ENCODE measurements at places on chromosomes 1 and 21.

GRCh38 chr21:17250778-17251241 lies 262.0 kb upstream of the CXADR start:
- DNase-seq: no peak

DNA sequence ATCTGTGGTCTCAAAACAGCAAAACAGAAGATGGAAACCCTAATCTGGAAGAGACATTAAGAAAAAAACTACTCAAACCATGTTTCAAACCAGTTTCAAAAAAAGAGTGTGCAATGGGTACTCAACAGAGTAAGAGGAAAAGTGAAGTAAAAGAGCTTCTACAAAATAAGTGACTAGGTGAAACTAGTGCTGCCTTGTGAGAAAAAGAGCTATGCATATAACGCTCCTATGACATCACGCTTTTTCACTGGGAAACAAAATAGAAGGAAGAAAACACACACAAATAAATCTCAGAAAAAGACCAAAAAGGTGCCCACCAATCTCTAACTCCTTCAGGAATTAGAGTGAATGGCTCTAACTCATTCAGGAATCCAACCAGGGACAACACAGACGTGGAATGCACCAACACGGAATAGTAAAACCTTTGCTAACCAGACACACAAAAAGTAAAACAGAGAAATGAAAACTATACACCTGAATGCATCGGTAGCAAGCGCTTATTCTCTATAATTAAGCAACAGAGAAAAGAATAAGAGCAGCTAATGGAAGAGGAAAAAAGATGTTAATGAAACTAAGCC lies 1.3 kb downstream of the FOXJ3 start:
- DNase-seq: peak; percentile 21

- peak; percentile 85 for DNase-seq
These were observed 125.1 kb upstream of the IPO9 start for GRCh38 chr1:201703621-201704438.

DNA sequence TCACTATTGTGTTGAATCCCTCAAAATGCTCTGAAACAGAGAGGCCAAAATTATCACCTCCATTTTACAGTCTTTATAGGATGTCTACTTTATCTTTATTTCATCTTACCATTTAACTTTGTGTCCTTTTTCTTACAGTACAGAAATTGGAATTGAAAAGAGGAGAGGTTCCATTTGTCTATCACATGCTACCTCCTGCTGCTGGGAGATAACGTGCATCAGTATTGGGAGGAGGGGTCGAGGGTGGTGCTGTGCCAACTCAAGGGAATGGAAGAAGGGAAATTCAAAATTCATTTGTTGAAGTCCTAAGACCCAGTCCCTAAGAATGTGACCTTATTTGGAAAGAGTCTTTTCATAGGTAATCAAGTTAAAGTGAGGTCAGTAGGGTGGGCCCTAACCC lies 85.3 kb downstream of the HHIPL2 start:
- DNase-seq: no peak

DNA sequence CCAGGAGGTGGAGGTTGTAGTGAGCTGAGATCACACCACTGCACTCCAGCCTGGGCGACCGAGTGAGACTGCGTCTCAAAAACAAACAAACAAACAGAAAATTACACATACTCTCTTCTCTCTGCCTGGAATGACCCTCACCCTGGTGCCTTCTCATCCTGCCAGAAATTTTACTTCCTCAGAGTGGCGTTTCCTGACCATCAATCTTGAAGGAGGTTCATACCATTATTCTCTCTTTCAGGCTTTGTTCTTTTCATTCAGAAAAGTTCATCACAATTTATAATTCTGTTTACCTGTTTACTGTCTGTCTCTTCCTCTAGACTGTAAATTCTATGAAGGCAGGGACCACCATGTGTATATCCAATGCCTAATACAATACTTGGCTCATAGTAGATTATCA lies 79.3 kb downstream of the RPS6KA1 start:
- DNase-seq: no peak

DNA sequence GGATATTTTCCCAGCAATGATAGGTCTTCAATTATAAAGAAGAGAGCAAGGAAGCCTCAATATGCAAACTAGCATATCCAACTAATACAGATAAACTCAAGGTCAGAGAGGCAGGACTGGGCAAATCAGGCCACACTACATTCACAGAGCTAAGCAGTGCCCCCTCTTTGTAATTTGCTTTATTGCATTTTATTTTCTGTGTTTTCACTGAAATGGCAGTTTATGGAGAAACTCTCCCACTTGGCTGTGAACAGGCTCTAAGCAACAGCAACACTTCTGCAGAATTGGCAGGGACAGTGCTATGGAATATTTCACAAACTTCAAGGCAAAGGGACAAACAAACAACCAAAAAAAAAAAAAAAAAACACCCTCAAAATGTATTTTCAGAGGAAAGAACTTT lies 93.4 kb upstream of the SOD1 start:
- DNase-seq: no peak

- DNase-seq: no peak
These were observed 116.2 kb downstream of the NFIA start for GRCh38 chr1:61198554-61198953.

DNA sequence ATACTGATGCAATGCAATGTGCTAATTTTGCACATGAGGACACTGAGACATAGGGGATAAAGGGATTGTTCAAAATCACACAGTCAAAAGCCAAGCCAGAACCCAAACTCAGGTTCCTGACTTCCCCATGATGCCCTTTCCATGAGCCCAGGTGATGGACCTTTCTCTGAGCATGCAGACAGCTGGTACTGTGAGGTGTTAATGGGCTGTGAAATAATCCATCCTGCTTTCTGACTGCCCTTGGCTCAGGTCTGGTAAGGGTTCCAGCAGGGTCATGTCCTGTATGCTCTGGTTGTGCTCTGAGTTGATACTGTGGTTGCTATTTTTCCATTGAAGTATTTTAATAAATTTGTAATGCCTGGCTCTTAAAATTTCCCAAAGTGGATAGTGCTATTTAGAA lies 50.0 kb downstream of the CNIH3 start:
- no peak for DNase-seq

GRCh38 chr21:46063227-46063626 lies 34.7 kb upstream of the COL6A2 start:
- DNase-seq: no peak

DNA sequence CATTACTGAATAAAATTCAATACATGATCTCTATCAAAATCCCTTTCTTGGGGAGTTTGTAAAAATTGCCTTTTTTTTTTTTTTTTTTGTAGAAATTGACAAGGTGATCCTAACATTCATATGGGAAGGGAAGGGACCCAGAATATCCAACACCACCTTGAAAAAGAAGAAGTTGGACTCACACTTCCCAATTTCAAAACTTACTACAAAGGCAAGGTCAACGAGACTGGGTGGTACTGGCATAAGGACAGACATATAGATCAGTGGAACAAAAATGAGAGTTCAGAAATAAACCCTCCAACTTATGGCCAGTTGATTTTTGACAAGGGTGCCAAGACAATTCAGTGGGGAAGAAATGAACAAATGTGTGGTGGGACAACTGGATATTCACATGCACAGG lies 31.4 kb upstream of the CLSTN1 start:
- DNase-seq: no peak

DNA sequence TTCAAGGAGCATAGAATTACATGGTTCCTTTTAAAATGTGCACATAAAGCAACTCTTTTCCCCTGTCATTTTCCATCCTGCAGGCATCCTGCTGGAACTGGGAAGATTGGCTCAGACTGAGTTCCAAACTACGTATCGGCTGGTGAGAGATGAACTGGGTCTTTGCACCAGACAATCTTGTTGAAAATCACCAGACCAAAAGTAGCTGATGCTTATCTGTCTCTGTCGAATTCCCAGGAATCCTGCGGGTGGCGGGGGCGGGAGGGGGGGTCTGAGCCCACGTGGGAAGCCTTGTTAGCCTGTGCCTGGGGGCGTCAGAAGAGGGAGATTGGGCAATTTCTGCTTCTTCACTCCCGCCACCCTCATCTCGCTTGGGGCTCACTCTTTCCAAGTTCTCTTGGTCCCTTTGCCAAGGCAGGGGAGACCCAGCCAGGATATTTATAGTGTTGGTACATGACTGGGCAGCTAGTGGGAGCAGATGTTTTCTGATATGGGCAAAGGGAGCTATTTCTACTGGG lies 90.1 kb upstream of the SLC25A33 start:
- peak; percentile 83 for DNase-seq

GRCh38 chr1:27662707-27663393 lies 9.1 kb downstream of the IFI6 start:
- DNase-seq: peak; percentile 92

GRCh38 chr1:162475089-162475488 lies 22.5 kb upstream of the UHMK1 start:
- DNase-seq: no peak

- no peak for DNase-seq
These were observed 10.7 kb downstream of the DCST2 start for GRCh38 chr1:155022927-155023236.

DNA sequence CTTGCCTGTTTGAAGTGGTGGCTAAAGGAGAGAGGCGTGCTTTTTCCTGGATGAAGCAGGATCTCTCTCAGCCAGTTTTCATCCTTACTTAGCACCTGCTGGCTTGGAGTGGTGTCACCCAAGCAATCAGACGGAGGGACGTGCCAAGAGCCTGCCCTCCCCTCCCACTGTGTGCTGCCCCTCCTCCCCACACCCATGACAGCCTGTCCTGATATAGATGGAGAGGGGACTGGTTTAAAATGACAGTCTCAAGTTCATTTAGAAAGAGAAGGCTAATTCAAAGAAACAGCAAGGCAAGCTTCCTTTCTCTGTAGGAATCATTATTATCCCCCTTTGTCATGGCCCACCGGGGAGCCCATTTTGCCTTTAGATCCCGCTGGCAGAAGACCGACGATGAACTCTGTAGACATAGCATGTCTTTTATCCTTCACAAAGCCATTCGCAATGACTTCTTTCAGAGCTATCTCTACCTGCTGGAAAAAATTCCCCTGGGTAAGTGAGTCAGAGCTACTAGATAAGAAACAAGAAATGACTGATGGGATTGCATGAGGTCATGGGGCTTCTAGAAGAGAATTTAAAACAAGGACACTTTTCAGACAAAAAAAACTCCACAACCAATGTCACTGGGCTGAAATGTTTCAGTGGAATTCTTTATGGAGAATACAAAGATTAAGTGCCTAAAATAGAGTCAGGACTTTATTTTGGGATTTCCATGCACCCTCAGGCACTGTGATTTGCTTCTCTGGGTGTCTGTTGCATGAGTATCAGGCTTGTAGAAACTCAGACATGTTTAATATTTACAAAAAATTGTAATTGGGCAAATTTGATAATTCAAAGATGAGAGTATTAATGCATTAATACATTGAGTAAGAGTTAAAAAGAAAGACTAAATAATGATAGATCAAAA lies at the start of gene NTMT2:
NTMT2 (plus strand) TSS at position 190 of the 907 bp plus-strand sequence; CDS start at position 339, 149 bp downstream.
- DNase-seq: no peak

- DNase-seq: peak; percentile 49
These were observed at the start of gene CYYR1 for GRCh38 chr21:26572702-26573381. CYYR1 (minus strand) TSS chr21:26573286; CDS start chr21:26572940, 346 bp downstream.

DNA sequence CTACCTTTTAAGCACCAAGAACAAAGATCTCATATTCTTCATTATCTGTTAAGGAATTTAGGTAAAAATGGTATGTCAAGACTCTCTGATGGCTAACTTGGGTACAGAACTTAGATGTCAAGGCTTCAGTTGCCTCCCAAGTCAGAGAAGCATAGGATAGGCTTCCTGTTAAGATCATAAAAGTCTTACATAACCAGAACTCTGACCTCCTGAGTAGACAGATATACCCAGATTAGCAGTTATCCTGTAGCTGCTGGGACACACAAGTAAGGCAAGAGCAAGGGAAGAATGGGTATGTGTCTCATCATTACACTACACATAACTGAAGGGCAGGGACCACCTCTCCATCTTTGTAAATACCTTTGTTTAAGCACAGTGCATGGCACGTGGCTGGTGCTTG lies 15.4 kb upstream of the KLHL12 start:
- DNase-seq: no peak

DNA sequence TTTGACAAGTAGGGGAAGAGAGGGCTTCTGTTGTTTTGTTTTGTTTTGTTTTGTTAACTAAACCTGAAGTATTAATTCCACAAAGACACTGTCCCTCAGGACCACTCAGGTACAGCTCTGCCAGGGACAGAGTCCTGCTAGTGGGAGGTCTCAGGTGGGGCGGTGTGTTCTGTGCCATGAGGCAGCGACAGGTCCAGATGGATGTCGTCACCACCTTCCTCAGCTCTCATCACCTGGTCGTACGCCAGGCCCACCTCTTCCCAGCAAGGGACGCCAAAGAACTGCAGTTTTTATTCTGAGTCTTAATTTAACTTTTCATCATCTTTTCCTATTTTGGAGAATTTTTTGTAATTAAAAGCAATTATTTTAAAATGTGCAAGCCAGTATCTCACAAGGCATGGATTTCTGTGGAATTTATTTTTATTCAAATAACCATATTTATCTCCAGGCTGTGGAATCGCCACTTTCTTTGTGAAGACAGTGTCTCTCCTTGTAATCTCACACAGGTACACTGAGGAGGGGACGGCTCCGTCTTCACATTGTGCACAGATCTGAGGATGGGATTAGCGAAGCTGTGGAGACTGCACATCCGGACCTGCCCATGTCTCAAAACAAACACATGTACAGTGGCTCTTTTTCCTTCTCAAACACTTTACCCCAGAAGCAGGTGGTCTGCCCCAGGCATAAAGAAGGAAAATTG lies 62.5 kb downstream of the POFUT2 start:
- DNase-seq: no peak

DNA sequence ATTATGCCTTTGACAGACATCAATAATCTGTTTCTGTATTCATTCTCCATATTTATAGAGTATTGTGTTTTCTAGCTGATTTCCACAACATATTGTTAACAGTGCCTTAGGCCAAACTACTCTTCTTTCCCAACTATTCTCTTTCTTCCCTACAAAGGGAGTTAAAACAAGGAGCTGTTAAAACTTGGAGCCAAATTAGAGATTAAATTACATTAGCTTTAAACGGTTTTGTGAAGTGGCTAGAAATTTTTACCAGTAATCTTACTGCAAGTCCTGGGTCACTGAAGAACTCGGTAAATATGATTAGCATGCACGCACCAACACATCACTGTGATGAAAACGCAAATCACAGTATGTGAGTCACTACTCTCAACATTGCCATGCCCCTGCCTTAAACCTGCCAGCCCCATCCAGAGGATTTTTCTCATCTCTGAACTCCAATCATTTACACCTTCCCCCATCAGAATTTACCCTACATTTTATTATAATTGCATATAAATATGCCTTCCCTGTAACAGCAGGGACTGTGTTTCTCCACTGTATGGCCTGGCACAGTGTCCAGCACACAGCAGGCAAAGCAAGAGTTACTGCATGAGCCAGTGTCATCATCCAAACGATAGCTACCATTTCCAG lies 1.5 kb upstream of the PRDX6 start:
- peak; percentile 25 for DNase-seq

- DNase-seq: no peak
These were observed 940 bp upstream of the USF1 start for GRCh38 chr1:161046605-161047228.

DNA sequence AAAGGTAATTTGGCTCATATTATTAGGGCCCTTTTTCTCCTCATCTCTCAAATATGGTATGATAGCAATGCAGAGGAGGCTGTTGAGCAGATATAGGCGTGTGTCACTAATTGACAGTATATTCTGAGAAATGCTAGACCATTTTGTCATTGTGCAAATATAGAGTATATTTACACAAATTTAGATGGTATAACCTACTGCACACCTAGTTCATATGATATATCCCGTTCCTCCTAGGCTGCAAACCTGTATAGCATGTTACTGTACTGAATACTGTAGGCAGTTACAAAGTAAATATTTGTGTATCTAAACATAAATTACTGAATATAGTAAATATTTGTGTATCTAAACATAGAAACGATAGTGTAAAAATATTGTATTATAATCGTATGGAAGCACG lies 8.6 kb downstream of the ZBTB37 start:
- DNase-seq: no peak
